Activated CD8-positive, alpha-beta T cell treated with anti-CD3 and anti-CD28 coated beads, Interleukin-2, amount 10 ng/mL, durations not matched to agents 7 days and 5 days (primary cell): ENCODE measurements at places on chromosomes 16 and 17. TPM values are rescaled to one million over a fixed set of nuclear protein-coding genes. Genes with fewer than 3 reads are reported as not detected.

Gene HLF
- total RNA-seq, result 0.13 TPM

Gene SECTM1
- total RNA-seq, result 0.94 TPM

- DNase-seq, result no peak
These were observed 1231.8 kb downstream of the CDH11 start for GRCh38 chr16:63890081-63890480.

DNA sequence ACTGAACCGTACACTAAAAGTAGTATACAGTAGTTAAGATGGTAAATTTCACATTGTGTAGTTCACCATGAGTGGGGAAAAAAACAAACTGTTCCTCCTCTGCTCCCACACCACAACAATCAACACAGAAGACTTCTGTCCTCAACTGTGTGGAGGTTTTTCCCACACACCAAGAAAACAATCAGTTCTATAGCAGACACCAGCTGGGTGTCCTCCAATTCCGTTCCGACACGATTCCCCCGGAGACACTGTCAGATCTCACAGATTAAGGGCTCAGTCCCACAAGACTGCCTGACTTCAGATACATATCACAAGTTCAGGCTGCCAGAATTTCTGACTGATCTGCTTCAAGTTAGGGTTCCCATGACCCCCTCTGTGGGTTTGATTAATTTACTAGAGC lies 31.8 kb downstream of the BBS2 start:
- no peak for DNase-seq

Gene TPSB2
- total RNA-seq, result not detected

Gene SARM1
- 16.2 TPM for total RNA-seq

DNA sequence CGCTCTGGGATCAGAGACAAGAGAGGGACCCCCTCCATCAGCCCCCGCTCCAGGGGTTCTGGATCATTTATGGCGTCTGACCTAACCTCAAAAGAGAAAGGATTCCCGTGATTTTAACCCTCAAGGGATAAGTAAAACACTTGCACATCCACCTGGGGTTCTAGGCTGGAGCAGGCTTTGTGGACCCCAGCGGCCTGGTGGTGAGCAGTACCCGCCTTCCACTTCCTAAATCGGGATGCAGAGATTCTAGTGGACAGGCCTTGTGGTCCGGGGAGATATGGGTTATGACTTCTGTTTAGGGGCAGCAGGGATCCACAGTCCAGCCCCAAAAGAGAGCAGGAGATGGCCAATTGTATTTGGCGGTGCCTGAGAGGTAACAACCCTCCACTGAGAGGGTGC lies 684 bp upstream of the PITPNM3 start:
- DNase-seq, result no peak

Gene ZPBP2
- not detected for total RNA-seq

DNA sequence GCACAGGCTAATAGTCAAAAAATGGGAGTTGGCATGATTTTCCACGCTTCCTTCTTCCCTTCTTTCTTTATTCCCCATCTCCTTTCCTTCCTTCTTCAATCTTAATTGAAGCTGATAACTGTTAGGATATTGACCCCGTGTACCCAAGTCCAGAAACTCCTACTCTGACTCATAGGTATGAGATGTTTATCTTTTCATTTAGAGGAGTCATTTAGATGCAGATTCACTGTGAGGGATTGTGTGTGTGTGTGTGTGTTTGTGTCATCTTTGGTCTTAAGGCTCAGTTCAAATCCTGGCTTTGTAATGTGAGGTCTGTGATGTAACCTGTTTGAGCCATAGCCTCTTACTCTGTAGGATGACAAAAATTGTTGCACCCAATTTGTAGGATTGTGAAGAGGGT lies 332.0 kb upstream of the MAF start:
- no peak for DNase-seq

- no peak for DNase-seq
These were observed 119.7 kb upstream of the CIBAR2 start for GRCh38 chr16:85231959-85232358.

Gene GPR179
- total RNA-seq, result not detected

GRCh38 chr17:50872710-50873424 lies 6.7 kb upstream of the TOB1 start:
- DNase-seq, result peak; percentile 53

Gene TPSG1
- not detected for total RNA-seq

DNA sequence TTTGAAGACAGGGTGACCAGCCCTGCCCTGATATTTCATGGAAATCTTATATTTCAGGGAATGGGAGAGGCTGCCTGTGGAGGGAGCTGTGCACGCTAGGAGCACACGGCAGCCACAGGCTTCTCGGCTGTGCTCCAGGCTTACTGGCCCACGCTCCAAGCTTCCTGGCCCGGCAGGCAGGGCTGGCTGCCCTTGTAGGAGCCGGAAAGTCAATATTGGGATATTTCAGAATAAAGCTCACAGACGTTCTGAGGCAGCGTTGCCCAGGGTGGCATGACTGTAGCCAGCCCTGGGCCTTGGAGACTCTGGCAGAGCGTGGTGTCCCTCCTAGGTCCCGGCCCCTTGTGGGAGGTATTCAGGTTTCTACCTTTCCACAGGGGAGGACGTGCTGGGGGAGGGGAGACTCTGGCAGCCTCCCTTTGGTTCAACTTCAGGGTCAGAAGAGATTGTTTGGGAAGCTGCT lies 95.6 kb downstream of the NPIPB11 start:
- DNase-seq, result no peak

DNA sequence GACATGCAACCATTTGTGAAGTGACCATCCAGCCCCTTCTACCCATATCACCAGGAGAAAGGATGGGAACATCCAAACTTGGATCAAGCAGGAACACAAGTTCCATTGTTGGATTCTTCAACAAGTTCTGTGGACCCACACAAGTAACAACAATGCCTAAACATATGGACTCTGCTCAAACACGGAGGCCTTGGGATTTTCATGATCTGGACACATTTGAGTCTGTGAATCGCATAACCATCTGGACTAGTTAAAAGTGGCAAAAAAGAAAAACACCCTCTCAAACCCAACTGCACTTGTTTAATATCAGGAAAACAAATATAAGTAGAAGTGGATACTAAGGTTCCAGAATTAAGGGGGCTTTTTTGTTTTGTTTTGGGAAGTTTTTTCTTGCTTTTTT lies 70.8 kb downstream of the TOX3 start:
- no peak for DNase-seq

DNA sequence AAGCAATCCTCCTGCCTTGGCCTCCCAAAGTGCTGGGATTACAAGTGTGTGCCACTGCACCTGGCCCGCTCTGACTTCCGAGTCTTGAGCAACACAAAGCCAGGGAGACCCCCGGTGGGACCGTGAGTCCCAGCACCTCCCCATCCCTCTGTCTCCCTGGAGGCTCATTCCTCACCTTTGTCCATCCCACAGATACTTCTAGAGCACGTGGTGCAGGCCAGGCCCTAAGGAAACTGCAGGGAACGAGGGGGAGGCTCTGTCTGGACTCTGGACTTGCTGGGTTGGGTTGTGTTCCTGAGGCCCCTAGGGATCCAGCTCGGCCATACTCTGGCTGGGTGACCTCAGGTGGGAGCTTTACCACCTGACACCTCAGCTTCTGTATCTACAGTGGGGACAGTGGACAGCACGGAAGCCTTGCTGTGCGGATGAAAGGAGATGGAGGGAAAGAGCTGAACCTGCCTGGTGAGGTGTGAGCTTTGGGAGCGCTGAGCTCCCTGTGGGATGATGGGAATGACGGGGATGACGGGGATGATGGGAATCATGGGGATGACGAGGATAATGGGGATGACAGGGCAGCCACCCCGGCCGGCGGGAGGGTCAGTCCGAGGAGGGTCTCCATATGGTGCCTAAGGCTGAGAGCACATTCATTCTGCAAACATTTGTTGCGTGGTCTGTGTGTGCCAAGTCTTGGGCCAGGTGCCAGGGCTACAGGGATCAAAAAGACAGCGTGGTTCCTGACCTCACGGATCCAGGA lies 26.6 kb downstream of the C16orf74 start:
- DNase-seq, result no peak

- DNase-seq, result no peak
These were observed 2.2 kb upstream of the CDH5 start for GRCh38 chr16:66364117-66364958.
